Mesenteric fat pad (tissue), 1 donor: ENCODE measurements at places on chromosomes 13 and 19.

GRCh38 chr13:30463787-30464495 is 1.8 kb downstream of the HMGB1 start:
- no peak for DNase-seq

DNA sequence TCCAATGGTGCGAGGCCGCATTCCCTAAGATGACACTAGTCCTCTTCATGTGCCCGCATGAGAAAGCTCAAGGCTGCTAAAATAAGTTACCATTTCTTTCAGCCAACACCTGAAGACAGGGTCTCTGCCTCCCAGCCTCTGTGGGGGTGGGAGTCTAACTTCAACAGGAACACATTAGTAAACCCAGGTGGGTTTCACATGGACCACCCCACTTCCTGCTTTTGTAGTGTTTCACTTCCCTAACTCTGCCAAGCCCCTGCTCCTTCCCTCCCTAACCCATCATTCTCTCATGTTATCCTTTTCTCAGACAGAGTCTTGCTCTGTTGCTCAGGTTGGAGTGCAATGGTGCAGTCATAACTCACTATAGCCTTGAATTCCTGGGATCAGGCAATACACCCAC is 783.6 kb downstream of the UQCRFS1 start:
- DNase-seq = no peak

DNA sequence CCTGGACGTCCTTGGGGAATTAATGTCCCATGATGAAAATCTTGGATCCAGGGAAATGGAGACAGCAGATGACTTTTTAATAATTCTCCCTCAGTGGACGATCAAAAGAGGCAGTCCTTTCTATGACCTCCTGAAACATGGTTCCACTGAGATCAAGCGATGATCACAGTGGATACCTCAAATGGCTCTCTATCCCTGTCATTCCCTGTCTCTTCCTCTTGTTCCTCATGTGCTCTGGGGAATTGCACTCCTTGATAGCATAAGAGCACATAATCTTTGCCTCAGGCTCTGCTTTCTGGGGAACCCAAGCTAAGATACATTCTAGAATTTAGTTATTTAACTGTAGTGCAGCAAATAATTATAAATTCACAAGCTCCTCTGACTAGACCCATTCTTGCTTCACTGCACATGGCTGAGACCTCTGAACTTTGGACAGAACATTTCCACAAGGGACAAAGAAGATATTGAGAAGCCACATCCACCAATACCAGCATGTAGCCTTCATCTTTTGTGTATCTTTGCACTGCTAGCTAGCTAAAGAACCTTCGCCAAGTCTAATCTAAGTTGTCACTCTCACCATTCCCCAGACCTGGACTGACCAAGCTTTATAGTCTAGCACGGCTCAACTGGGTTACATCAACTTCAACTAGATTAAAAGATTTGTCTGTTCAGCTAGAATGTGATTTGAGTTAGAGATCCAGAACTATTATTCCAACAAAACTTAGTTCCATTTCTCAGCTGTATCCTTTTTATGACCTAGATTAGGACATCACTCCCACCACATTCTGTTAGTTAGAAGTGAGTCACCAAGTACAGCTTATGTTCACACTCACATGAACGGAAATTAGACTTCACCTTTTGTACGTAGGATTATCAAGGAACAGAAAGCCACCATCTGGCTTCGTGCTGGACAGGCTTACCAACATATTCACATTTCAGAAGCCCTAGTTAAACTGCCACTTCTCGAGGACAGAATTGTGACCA is 142.7 kb downstream of the SUCLA2 start:
- no peak for DNase-seq

DNA sequence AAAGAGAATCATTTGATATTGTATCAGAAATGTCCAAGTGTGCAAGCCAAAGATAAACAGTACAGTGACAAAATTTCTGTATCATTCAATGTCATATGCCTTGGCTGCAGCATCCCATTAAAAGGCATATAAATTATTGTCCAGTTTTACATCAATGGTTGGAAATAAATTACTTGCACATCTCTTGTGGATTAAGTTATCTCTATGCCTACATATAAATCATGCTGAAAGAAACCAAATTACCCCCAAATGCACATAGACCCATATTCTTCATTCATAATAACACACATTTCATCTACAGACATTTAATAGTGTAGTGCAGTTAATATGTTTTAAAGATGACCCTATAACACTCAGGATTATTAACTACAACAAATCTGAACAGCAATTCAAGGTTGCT is 1415.7 kb upstream of the PCDH9 start:
- no peak for DNase-seq

DNA sequence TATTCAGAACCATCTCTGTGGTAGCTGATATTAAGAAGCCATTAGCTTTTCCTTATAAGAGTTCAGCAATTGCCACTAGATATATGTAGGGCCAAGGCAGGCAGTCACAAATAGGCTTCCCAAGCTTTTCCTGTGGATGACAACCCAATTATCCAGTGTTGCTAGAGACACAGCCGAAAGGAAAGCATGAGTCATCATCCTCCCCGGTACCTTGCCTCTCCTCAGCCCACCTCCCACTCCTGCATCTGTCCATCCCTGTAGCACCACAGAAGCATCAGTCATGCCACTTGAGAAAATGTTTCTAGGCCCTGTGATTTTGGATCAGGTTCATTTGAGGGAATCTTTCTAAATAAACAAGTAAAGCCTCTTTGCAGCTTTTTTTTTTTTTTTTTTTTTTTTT is 204.3 kb downstream of the DNAJC15 start:
- DNase-seq = no peak

DNA sequence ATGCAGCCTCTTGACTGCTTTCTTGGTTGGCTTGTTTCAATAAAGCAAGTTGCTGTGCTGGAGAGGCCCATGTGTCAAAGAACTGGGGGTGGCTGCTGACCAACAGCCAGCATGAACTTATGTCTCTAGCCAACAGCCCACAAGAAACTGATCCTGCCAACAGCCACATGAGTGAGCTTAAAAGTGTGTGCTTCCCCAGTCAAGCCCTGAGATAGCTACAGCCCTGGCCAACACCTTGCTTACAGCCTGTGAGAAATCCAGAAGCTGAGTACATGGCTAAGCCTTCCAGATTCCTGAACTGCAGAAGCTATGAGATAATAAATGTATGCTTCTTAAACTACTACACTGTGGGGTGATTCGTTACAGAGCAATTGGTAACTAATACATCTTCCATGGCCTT is 38.9 kb upstream of the IPO5 start:
- no peak for DNase-seq

GRCh38 chr13:61417086-61417570 is 1.5 kb upstream of the PCDH20 start:
- no peak for DNase-seq

GRCh38 chr13:45302507-45302906 is 38.5 kb downstream of the TPT1 start:
- DNase-seq = no peak

DNA sequence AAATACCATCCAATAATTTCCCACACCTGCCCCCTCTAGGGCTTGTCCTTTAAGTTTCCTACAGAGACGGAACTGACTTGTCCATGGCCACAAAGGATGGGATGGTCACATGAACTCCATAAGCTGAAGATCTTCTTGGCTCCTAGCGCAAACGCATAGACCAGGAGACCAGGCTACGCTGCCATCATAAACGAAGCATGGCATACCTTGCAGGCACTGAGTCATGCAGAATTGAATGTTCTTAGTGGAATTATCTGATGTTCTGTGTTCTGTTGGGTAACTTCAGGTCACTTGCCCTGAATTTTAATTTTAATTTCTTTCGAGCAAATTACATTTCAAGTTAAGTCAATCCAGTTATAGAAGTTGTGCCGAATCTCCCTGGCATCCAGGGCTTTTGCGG is 96.4 kb upstream of the STARD13 start:
- no peak for DNase-seq

DNA sequence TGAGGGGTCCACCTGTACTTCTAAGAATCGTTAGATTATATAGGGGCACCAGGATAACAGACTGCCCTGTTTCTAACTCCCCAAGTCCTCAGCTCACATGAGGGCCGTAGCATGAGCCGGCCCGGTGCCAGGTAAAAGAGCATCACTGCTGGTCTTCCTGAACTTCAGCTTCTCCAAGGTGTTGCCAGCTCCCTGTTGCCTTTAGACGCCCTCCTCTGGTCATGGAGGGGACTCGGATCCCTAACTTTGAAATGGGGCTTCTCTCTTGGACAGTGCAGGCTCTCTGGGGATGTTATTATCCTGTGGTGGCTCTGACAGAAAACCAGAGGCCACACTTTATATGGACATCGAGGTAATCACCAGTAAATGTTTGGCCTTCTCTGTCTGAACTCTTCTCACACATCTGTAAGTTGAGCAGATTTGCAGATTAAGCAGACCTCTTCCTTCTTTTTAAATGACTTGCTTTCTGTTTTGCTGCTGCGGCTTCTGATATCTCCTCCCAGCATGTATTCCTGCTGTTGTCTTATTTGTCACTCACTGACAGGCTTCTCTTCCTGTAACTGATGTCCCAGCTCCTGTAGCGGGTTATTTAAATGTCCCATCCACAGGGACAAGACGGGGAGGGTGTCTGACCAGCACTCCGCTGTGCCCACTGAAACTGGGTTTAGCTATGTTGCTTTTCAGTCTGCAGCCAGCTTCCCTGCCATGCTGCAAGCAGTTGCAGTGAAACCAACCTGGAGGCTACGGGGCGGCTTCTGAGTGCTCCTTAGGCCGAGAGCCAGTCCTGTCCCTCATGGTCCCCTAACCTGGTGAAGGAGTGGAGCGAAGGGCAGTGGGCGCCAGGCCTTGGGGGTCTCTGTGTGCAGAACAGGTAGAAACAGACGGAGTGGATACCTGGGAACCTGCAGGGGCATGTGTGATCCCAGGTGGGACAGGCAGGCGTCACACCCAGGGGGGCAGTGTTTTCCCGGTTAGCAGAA is 39.2 kb downstream of the TSSK6 start:
- DNase-seq = no peak

GRCh38 chr19:54023191-54023590 is 31.8 kb downstream of the CACNG6 start:
- no peak for DNase-seq

DNA sequence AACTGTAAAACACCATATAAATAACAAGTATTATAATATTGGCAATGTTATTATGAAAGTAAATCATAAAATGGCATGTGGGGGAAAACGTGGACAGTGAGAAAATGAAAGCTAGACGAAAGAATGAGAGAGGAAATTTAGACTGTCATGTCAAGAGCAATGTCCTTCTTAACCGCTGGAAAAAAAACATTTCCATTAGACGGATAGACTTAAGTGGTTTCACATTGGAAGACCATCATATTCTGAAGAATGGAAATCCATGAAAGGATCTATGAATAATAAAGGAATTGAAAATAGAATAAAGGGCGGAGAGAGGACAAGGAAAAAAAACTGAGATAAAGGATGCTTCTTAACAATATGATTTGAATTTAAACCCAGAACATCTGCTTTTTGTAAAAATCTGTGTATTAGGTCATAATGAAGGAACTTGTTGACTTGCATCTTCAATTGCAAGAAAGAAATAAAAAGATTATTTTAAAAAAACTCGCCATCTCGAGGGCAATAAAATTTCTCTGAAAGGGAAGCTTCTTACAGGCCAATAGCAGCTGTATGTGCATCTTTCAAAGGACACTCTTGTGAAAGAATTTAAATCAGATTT is 90.6 kb downstream of the SPRY2 start:
- no peak for DNase-seq

DNA sequence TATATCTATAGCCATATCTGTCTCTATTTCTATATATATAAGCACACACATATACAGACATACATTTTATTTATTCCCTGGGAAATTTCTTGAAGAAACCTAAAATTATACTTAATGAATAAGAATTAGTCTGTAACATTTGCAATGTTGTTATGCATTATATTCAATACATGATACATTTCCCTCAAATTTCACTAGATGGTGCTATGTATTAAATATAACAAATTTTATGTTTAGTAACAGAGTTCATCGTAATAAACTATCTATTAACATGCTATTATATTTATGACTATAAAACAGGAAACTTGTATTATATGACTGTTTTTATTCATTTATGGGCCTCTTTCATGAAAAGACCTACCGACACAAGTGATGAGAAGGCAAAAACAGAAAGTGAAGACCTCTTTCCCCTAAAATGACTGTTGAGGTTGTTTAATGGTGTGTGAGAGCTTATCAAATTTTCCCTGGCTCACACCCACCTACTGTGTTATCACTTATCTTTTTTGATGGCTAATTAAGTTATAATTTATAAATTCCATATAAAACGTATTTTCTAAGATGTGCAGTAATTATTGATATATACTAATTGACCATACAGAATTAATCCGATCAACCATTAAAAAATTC is 881.9 kb downstream of the SLITRK6 start:
- no peak for DNase-seq

DNA sequence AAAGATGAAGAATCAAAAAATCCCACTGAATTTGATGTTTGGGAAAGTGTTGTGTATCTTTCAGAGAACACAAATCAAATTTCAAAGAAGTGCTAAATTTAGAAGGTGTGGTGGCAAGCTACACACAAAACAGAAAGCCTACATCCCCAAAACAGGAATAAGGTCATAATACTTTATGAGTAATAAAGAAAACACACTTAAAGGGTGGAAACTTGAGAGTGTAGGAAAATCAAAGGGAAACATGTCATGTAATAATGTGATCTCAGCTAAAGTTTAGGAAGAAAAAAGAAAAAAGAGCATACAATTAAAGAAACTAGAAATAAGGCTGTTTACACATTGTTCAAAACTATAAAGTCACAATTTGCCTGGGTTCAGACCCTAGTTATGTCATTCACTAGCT is 668.7 kb downstream of the PCDH17 start:
- DNase-seq = no peak
